ENCODE measurements at places on chromosomes 6 and 20.

DNA sequence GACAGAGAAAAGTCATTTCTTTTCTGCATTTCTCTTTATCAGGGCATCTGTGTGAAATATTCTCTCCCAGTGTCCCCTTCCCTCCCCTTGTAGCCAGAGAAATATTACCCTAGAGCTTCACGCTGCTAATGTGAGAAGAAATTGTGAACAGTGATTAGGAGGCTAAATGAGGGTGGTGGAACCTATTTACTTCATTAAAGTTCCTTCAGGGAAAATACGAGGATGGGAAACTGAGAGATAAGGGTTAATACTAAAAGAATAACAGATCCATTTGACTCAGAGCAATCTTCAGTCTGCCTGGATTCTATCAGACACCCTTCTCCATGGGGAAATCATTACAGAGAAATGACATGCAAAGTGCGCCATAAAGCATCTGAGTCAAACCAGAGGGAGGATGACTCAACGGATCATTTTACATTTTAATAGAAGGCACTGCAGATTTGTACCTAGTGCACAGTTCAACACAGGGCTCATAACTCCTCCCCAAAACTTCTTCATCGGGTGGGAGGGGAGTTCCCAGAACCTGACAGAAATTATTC lies 131.3 kb downstream of the GJA10 start:
- DNase-seq: peak; percentile 73

- DNase-seq: peak; percentile 35
Observed at GRCh38 chr6:22298475-22298890, 1.6 kb upstream of the PRL start.

- peak; percentile 54 for DNase-seq
Observed at GRCh38 chr6:30411515-30412207, 66.7 kb downstream of the RPP21 start.

DNA sequence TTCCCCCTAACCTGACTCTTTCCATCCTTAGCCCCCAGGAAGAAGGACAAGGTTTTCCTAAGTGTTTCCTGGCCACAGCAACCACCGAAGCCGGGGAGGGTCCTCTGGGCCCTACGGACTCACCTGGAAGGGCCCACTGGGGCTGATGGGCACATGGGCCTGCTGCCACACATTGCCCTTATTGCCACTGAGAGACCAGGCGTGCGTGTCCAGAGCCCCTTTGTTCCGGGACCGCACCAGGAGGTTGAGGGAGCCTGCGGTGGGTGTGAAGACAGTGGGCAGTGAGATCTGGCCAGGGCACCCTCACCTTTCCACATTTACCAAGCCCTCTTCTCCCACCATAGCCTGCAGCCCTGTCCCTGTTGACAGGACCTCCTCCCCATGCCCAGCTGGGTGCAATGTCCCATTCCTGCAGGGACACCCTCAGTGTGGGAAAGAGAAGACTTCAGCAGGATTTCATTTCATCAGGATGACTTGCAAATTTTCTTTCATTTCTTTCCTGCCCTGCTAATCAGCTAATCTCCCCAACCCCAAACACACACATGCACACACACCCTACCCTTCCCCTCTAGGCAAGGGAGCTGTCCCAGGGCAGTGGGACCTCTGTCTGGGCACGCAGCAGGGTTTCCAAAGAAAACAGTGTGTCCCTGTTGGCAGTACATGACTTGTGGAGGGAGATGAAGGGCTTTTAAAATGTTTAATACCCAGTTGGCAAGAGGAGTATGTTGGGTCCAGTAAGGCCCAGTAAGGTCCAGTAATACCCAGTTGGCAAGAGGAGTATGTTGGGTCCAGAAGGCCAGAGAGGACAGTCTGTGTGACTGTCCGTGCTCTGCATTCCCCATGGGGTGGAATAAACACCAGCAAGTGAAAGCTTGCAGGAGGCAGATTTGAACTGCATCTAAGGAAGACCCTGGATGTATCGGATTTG lies 59.0 kb downstream of the MDGA1 start:
- DNase-seq: no peak

GRCh38 chr6:19424853-19425252 lies 412.3 kb upstream of the ID4 start:
- no peak for DNase-seq

All from cardiac fibroblast (primary cell).